MV-4-11 (cell line): ENCODE measurements at places on chromosomes 12 and 14.

DNA sequence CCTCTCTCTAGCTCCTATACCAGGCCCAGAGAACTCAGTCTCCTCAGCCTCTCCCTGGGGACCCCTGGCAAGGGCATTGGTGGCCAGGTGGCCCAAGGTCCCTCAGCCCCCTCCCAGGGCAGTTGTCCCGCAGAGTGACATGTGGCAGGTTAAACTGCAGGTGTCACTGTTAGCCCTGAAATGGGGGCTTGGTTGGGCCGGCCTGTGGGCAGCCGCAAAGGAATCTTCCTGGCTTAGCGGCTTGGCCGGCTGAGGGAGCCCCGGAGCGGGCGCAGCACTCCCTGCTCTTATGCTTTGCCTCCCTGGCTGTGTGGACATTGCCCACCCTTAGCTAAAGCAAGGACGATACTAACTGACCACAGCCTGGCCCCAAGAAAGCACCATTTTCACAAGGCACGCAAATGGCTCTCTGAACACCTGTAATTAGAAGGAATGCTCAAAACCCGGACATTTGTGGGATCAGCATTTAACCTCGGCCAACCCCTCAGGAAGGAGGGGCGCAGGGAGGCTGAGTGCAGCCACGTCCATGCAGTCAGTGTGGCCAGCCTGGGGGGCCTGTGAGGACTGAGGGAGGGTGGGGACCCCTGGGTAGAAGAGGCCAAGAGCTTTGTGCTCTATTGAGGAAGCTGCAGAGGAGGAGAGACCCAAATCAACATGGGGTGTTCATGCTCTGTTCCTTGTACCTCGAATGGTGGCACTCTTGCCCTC is 82.2 kb downstream of the PAPOLA start:
- peak; percentile 65 for DNase-seq

GRCh38 chr12:117499759-117500485 is 138.5 kb upstream of the NOS1 start:
- DNase-seq = no peak

- DNase-seq = no peak
Measured at GRCh38 chr12:22670762-22671161, 45.8 kb downstream of the ETNK1 start.

DNA sequence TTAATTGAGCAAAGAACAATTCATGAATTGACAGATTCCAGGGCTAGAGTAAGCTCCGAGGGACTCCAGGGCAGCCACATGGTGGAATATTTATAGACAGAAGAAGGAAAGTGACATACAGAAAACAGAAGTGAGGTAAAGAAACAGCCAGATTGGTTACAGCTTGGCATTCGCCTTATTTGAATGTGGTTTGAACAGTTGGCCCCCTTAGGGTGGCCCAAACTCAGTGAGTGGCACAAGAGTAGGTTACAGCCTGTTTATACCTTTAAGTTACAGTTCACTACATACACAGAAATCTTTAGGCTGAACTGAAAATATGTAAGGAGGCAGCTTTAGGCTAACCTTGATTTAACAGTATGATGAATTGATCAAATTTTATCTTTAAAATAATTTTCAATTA is 174.5 kb upstream of the CNOT2 start:
- DNase-seq = peak; percentile 79

GRCh38 chr14:104239861-104240301 is 101.5 kb downstream of the KIF26A start:
- DNase-seq = no peak

GRCh38 chr14:70555890-70556289 is 21.1 kb upstream of the ADAM20 start:
- DNase-seq = peak; percentile 57

DNA sequence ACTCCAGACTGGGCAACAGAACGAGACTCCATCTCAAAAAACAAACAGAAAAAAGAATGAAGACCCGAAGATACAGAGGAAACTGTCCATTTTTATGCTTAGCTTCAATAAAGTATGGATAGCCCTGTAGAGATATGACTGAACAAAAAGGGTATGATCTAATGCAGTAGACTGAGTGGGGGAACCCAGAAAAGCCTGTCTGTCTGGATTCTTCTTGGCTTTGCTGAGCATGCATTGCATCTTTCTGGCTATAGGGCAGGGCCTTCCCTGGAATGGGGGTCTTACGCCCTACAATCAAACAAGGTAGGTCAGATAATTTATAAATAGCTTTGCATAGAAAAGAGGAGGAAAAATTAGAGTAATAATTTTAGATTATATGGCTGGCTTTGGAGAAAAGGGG is 10.1 kb downstream of the MIA2 start:
- no peak for DNase-seq

GRCh38 chr12:85866986-85867776 is 6.9 kb upstream of the NTS start:
- DNase-seq = peak; percentile 52
